Caco-2 (cell line): ENCODE measurements at places on chromosomes 3 and 15.
A peak's percentile ranks its signal among the peaks of the same experiment; 100 is the strongest.

- H3K27me3 ChIP-seq, result no peaks in the 10 kb centered on the region; the same call in 1 of the 2 replicates
- H3K4me1 ChIP-seq, result no peaks in the 10 kb centered on the region
- DNase-seq, result no peak
- no peaks in the 10 kb centered on the region for H3K36me3 ChIP-seq
- no peak overlapping the region for H3K4me3 ChIP-seq
These were observed 108.0 kb downstream of the FBN1 start for GRCh38 chr15:48537271-48538113.

GRCh38 chr15:29676961-29677402 is 145.3 kb downstream of the TJP1 start:
- H3K27ac ChIP-seq, result no peak overlapping the region
- no peak overlapping the region for H3K4me3 ChIP-seq
- no peaks in the 10 kb centered on the region for H3K36me3 ChIP-seq
- no peaks in the 10 kb centered on the region for H3K27me3 ChIP-seq

DNA sequence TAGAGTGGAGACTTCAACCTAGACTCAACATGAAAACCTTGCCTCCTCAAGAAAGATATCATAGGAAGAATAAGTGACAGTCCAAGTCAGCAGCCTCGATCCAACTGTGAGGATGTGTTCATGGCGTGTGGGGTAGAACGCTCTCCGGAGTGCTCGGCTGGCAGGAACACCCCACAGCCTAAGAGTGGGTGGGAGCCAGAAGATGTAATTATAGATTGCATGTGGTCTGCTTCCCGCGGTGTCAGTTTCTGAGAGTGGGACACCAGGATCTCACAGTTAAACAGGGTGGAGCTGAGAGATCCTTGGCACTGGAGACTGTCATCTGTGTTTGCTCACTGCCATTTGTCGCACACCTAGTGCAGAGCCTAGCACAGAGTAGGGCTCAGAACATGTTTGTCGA is 158.0 kb downstream of the CTNNB1 start:
- no peak overlapping the region for H3K4me3 ChIP-seq
- DNase-seq, result no peak
- no peaks in the 10 kb centered on the region for H3K36me3 ChIP-seq
- H3K27ac ChIP-seq, result no peak overlapping the region

GRCh38 chr3:14988988-14989394 is 41.6 kb downstream of the NR2C2 start:
- H3K4me1 ChIP-seq, result no peaks in the 10 kb centered on the region
- H3K27ac ChIP-seq, result no peak overlapping the region
- H3K36me3 ChIP-seq, result no peaks in the 10 kb centered on the region

DNA sequence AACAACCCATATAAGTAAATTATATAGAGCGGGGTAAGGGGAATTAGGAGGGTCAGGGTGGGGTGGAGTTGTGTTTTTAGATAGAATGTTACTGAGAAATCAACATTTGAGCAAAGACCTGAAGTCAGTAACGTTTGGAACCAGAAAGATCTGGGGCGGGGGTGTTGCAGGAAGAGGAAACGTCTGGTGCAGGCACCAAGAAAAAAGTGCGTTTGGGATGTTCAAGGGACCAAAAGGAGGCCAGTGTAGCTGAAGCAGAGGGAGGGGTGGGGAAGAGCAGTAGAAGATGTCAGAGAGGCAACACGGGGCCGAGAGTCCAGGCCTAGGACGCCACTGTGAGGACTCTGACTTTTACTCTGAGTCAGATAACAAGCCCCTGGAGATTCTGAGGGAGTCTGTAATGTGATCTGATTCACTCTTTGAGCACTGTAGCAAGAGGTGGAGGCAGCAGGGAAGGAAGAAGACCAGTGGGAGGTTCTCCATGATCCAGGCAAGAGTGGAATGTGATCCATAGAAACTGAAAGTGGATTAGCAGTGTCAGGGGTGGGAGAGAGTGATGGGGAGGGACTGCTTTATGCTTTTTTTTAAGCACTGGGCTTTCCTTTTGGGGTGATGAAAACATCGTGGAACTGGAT is 179.3 kb upstream of the CHRM5 start:
- no peaks in the 10 kb centered on the region; the same call in 1 of the 2 replicates for H3K27me3 ChIP-seq
- no peaks in the 10 kb centered on the region for H3K36me3 ChIP-seq
- H3K4me1 ChIP-seq, result no peaks in the 10 kb centered on the region
- DNase-seq, result no peak

- no peaks in the 10 kb centered on the region for H3K27me3 ChIP-seq
- H3K27ac ChIP-seq, result peak overlapping the region; percentile 63
- DNase-seq, result peak; percentile 75
- 0 out of 2 replicates have a peak, but pooled peaks cover 1% of the 10 kb centered on the region for H3K36me3 ChIP-seq
- H3K4me1 ChIP-seq, result peaks cover 13% of the 10 kb centered on the region; the same call in 1 of the 2 replicates
These were observed 3.6 kb downstream of the BCL6 start for GRCh38 chr3:187741403-187742350.

- H3K4me3 ChIP-seq, result no peak overlapping the region
- DNase-seq, result no peak
- no peaks in the 10 kb centered on the region for H3K36me3 ChIP-seq
- no peaks in the 10 kb centered on the region for H3K4me1 ChIP-seq
These were observed 10.6 kb downstream of the GRM2 start for GRCh38 chr3:51717446-51717845.

- no peak overlapping the region for H3K4me3 ChIP-seq
- H3K36me3 ChIP-seq, result no peaks in the 10 kb centered on the region
- no peaks in the 10 kb centered on the region for H3K4me1 ChIP-seq
These were observed 308.2 kb downstream of the ULK4 start for GRCh38 chr3:41653571-41654239.

- H3K4me3 ChIP-seq, result peak overlapping the region; percentile 85
- peaks cover 5% of the 10 kb centered on the region for H3K36me3 ChIP-seq
- H3K27ac ChIP-seq, result peak overlapping the region; percentile 93
- H3K27me3 ChIP-seq, result no peaks in the 10 kb centered on the region
These were observed 1.9 kb downstream of the SPINT1 start for GRCh38 chr15:40845511-40846284.
